ENCODE measurements at places on chromosomes 3 and 15. TPM values are rescaled to one million over a fixed set of nuclear protein-coding genes. Genes with fewer than 3 reads are reported as not detected.

The SEMA3B gene
- polyA plus RNA-seq = 29.3 TPM

The SENP8 gene
- polyA plus RNA-seq = 1.6 TPM

The PCOLCE2 gene
- polyA plus RNA-seq = 0.50 TPM

The TMC3 gene
- not detected for polyA plus RNA-seq

The TNK2 gene
- polyA plus RNA-seq = 13.4 TPM

The WNT5A gene
- polyA plus RNA-seq = 229 TPM

The MUC13 gene
- polyA plus RNA-seq = not detected

The USP3 gene
- polyA plus RNA-seq = 17.3 TPM

The ATP13A4 gene
- 0.03 TPM for polyA plus RNA-seq

The DUT gene
- 39.9 TPM for polyA plus RNA-seq

The KLHL40 gene
- polyA plus RNA-seq = not detected

The ACOX2 gene
- 32.9 TPM for polyA plus RNA-seq

The GUCA1C gene
- not detected for polyA plus RNA-seq

- DNase-seq = no peak
Observed at GRCh38 chr3:14126017-14126886, 1.4 kb downstream of the TMEM43 start.

DNA sequence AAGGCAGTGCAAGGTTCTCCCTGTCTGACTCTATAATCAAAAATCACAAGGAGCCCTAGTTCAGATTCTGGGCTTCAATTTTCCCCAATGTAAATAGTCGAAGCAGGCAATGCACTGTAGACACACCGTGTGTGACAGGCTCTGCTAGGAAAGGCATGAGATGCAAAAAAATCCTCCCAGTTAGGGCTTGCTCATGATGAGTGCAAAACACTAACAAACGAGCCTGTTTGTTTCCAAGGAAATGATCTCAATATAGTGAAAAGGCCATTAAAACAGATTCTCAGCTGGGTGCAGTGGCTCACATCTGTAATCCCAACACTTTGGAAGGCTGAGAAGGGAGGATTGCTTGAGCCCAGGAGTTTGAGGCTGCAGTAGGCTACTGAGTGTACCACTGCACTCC is 55.7 kb downstream of the UMPS start:
- DNase-seq = peak; percentile 28

DNA sequence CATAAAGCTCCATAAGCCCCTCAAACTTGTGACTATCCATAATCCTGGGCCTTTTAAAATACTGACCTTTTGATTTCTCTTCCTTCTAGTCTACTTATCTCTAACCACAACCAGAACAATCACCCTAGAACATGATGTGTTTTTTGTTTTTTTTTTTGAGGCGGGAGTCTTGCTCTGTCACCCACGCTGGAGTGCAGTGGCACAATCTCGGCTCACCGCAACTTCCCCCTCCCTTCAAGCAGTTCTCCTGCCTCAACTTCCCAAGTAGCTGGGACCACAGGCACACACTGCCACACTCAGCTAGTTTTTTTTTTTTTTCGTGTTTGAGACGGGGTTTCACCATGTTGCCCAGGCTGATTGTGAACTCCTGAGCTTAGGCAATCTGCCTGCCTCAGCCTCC is 25.1 kb downstream of the VPS39 start:
- DNase-seq = no peak

DNA sequence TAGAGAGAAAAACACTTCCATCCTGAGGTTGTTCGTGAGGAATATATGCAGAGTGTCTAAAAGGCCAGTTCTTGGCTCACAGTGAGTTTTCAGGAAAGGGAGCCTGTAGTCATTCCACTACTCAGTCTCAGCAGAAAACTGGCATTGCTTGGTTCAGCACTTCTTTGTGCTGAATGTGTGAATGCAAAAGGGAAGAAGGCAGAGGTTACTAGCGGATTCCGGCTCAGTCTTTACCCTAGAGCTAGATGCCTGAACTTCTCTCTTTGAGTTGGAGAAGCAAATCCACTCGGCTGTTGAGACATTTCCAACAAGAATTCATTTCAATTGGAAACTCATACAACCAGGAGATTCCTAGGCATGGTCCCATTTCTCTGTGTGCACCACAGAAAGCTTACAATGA is 23.1 kb upstream of the FRMD4B start:
- DNase-seq = no peak

DNA sequence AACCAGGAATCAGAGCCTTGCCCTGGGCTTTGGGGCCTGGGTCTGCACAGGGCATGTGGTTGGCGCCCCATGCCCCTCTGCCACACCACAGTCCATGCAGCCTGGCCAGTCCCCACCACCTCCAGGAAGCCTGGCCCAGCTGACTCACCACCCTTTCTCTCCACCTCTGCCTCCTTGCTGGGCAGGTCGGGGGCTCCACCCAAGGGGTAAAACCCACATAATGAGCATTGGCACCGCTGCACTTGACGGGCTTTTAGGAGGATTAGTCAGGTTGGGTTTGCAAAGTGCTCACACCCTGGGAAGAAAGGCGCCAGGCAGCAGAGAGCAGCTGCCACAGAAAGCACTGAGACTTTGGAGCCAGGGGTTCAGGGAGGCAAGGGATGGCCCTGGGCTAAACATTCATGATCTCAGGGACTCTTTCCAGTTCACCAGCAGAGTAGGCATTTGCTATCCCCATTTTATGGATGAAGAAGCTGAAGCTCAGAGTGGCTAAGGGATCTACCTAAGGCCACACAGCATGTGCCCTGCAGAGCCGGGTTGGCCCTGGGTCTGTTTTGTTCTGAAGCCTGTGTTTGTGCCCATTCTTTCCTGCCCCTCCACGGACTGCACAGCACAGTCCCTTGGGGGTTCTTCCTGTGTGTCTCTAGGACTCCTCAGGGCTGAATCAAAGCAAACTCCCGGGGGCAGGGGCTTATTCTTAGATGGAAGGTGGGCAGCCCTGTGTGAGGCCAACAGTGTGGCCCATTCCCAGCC is 113.4 kb downstream of the ETFA start:
- DNase-seq = no peak

DNA sequence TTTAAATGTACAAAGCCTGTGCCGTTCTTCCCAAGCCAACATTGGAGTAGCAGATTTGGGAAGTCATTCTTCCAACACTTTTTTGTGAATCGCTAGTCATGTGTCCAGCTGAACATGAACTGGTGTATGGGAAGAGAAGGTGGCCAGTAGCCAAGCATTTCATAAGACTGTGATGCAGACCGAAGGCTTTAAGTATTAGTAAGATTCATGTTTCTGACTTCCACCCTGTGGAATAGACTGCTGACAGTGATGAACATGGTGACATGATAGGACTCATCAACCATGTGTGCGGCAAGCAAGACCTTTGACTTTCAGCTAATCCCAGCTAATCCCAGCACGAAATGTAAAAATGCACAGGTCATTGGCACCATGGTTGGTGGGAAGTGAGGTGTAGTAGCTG is 48.3 kb upstream of the THSD4 start:
- peak; percentile 99 for DNase-seq

- no peak for DNase-seq
Observed at GRCh38 chr3:133472889-133473288, 73.0 kb downstream of the BFSP2 start.

DNA sequence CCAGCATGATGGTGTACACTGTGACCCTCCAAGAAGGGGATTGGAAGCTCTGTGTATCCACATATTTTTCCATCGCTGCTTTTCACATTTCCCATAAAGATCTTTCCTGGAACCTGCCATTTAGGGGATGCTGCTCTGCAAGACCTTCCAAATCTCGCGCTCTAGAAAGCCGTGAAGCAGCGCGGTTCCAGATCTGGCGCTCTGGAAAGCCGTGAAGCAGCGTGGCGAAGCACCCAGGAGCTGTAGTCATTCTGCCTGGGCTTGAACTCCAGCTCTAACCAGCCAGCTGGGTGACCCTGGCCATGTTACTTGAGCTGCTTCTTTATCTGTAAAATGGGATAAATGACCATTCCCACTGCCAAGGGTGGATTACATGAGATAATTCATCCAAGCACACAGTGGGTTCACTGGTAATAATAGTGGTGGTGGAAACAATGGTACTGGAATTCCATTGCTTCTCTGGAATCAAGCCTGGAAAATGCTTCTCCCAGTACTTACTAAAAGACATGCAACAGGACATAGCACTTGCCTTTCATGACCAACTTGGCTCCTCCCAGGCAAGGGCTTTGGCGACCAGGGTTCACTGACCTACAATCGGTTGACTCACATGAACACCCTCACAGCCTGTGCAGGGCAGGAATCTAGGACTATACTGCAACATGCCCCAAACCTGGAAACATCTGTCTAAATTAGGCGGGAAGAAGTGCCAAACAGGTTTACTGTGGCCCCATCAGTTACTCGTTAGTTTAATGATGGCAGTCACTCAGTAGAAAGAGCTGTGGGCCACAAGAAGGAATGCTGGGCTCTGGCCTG is 70.7 kb downstream of the XXYLT1 start:
- DNase-seq = no peak

DNA sequence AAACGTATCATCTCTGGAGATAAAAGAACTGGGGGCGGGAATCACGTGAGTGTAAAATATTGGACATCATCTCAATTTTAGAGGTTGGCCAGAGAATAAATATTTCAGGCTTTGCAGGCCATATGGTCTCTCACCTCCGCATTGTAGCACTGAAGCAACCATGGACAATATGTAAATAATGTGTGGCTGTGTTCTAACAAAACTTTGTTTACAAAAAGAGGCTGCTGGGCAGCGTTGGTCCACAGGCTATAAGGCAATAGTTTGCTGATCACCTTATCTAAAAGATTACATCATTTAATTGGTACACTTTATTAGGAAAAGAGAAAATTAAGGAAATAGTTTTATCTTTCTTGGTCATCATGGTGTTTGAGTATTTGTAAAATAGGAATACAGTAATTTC is 22.5 kb upstream of the SHC4 start:
- no peak for DNase-seq

GRCh38 chr3:148815316-148816110 is 12.1 kb upstream of the CPB1 start:
- no peak for DNase-seq

DNA sequence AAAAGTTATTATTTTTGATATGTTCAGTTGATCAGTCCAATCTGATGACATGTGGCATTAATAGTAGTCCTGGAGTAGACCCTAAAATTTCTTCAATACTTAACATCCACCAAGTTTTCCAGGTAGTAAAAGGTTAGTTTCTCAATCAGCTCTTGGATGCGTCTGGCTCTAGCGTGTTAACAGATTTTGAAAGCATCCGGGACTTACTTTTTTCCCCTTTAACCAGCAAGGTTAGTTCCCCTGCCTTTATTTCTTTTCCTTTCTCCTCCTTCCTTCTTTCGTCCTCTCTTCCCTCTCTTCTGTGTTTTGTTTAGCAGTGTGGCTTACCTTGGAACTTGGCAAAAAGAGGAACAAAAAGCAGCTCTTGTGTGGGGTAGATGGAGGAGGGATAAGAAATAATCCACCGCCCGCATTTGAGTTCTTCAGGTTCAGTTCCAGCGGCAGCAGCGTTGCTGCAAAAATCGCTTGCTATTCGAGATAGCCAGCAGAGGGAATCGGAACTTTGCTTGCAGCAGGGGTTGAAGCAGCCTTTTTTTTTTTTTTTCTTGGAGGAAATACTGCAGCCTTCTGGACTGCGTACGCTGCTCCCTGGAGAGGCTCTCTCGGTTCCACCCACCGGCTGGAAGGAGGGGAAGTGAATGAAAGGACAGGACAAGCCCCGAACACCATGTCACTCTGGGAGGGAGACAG is at the start of gene RBMS3:
RBMS3 (plus strand) TSS at position 668 of the 690 bp plus-strand sequence.
- peak; percentile 97 for DNase-seq

- DNase-seq = no peak
Observed at GRCh38 chr3:191743283-191743682, 282.3 kb downstream of the PYDC2 start.

DNA sequence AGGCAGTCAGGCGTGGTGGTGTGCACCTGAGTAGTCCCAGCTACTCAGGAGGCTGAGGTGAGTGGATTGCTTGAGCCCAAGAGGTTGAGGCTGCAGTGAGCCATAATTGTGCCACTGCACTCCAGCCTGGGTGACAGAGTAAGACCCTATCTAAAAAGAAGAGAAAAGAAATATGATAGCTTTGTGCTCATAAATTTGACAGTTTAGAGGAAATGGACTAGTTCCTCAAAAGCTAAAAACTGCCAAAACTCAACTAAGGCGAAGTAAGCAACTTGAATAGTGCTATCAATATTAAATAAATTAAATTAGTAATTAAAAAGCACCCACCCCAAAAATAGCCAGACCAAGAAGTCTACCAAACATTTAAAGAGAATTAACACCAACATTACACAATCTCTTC is 24.5 kb upstream of the SLC15A2 start:
- DNase-seq = no peak

DNA sequence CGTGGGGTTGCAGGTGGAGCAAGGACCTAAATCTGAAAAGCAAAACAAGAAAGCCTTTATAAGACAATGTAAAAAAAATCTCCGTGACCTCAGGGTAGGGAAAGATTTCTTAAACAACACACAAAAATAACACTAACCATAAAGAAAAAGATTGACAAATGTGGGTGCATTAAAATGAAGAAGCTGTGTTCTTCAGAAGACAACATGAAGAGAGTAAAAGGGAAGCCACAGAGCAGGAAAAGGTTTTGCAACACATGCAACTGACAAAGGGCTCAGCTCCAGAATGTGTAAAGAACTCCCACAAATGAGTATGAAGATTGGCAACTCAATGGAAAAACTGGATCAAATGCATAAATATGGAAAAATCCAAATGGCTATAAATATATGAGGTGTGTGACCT is 74.2 kb downstream of the MAGEF1 start:
- DNase-seq = no peak

- no peak for DNase-seq
Observed at GRCh38 chr3:100682056-100682853, 27.0 kb upstream of the TFG start.

DNA sequence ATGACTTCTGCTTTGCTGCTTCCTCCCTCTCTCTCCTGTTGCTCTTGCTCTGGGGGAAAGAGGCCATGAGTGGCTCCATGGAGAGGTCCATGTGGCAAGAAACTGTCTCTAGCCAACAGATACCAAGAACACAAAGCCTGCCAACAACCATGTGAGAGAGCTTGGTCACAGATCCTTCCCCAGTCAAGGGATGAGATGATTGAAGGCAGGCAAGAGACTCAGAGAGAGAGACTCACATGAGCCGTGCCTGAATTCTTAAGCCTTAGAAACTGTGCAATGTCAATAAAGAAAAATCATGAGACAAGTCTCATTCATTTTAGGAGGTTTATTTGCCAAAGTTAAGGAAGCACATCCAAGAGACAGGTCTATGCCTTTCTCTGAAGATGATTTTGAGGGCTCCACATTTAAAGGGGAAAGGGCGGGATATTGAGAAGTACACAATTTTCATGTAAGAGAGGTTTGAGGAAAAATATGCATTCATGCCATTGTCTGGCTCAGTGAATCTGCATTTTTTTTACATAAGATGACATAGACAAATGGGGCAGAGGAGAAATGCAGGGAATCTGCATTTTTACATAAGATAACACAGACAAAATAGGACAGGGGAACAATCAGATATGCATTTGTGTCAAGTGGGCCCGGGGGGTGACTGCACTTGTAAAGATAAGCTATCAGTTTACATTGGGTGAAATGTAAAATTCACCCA is 59.5 kb upstream of the SUCLG2 start:
- DNase-seq = no peak

GRCh38 chr3:168574455-168575158 is 478.9 kb upstream of the GOLIM4 start:
- no peak for DNase-seq

- no peak for DNase-seq
Observed at GRCh38 chr15:81043281-81043934, 42.7 kb downstream of the TLNRD1 start.
